Stimulated activated effector memory CD8-positive, alpha-beta T cell treated with anti-CD3 and anti-CD28 coated beads, Interleukin-12 subunit alpha, Interleukin-12 subunit beta, amount 100 ng/mL, for 72 hours (primary cell): ENCODE measurements at places on chromosomes 3 and 15.

- DNase-seq, result no peak
Measured at GRCh38 chr15:87938031-87938430, 318.5 kb downstream of the NTRK3 start.

DNA sequence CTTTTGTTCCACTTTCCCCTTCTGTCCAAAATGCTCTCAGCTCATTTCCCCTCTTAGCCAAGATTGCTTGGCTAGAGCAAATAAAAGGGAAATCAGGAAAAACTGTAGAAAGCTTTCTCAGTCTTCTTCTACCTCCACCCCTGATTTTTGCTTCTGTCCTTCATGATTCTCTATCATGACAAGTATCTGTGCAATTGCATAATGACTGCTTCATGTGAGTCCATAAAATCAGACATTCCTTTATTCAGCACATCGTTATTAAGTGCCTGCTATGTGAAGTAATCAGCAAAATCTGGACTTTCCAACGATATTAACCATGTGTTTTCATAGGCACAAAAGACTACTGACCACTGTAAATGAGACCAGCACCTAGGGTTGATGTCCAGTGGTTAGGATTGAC lies 321.5 kb upstream of the CBLB start:
- DNase-seq, result no peak

DNA sequence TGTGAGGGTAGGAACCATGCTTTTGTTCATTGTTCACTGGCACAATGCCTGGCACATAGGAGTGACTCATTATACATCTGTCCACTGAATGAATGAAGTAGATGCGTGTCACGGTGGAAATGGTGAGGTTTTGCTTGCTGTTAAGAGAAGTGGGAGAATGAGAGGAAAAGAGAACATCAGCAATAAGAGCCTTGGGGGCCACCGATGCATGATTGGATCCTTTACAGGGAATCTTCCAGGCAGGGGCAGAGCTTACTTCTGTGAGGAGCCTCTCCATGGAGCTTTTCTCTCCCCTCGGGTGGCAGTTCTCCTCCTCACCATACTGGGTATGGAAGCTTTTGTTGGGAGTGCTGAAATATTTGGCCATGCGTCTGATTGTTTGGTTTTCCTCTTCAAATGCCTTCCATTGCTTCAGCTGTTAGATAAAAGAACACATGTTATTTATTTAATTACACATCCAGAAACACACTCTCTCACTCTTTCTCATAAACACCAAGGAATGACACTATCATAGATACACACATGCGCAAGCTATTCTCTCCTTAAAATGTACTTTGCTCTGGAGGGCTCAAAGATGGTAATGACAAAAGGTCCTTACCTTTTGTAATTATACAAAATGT lies 78.9 kb upstream of the GSK3B start:
- no peak for DNase-seq

DNA sequence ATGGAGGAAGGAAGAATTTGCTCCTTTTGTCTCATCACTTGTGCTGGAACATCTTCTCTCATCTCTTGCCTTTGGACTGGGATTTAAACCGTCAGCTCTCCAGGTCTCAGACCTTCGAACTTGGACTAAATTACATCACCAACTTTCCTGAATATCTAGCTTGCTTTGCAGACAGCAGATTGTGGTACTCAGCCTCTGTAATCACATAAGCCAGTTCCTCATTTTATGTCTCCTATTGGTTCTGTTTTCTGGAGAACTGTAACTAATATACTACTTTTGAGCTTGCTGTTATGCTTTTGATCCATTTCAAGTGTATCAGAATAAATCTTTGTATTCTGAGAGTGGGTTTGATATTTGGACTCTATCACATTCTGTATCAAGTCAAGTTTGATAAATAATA lies 164.3 kb upstream of the VEPH1 start:
- no peak for DNase-seq

- DNase-seq, result no peak
Measured at GRCh38 chr3:53768478-53769459, 77.5 kb downstream of the CHDH start.

- DNase-seq, result no peak
Measured at GRCh38 chr15:26191193-26191592, 328.1 kb upstream of the ATP10A start.

DNA sequence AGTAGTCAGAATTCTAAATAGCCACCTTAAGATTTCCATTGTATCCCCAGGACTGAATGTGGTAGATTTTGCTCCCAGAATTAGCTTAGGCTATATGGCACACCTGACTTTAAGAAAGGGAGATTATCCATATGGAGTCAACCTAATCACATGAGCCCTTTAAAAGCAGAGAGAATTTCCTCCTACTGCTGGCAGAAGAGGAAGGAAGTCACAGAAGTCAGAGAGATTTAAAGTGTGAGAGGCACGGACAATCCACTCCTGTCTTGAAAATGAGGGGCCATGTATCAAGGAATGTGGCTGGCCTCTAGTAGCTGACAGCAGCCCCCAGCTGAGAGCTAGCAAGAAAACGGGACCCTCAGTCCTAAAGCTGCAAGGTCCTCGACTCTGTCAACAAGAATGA lies 26.8 kb downstream of the LRRC31 start:
- no peak for DNase-seq

- no peak for DNase-seq
Measured at GRCh38 chr3:112579697-112580096, 17.9 kb downstream of the SLC35A5 start.
